Esophagus squamous epithelium (tissue), 5 donors: ENCODE measurements at places on chromosomes 12 and 14.

GRCh38 chr14:75183225-75183624 lies 6.8 kb upstream of the TMED10 start:
- no peak overlapping the region for H3K4me3 ChIP-seq
- no peak for DNase-seq
- H3K4me1 ChIP-seq, result peaks cover 4% of the 10 kb centered on the region
- H3K27me3 ChIP-seq, result no peaks in the 10 kb centered on the region

DNA sequence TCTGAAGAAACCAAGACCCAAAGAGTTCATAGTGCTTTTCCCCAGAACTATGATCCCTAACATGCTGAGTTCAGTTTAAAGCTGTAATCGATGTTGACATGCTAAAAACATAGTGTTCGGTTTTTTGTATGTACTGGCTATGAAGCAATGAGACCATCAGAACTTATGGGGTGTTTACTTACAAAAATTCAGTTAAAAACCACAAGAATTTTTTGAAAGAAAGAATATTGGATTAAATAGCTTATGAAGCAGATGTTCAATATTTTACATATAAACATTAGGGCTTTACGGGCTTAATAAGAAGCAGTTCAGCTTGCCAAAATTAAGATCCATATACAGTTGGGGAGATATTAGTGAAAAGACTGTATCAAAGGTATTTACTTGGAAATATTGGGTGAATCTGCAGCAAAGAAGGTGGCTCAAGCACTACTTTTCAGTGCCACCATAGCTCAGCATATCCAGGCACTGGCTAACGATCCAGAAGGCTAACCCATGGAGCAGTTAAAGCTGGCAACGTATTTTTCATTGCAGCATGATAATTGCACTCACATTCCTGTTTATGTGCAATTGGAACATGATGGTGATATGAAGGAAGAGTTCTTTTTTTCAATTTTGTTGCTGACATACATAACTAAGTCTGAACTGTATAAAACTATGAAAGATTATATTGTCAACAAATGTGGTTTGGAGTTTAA lies 125.9 kb downstream of the EFCAB11 start:
- H3K4me1 ChIP-seq, result no peaks in the 10 kb centered on the region
- no peak for DNase-seq
- no peaks in the 10 kb centered on the region for H3K27me3 ChIP-seq

DNA sequence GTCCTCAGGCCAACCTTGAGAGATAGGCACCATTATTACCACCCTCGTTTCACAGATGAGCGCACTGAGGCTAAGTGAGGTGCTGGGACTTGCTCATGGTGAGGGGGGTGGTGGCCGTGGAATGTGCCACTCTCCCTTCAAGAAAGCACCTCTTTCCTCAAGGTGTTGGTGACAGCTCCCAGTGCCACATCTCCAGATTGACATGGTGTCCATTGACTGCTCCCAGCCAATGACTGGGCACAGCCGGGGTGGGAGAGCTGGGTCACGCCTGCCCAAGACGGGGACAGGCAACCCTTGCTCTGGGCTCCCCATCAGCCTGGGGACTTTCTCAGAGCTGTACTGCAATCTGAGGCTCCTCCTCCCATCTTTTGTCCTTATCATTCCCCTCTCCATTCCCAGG lies 21.0 kb upstream of the MYL2 start:
- H3K4me1 ChIP-seq, result peaks cover 8% of the 10 kb centered on the region
- H3K4me3 ChIP-seq, result no peak overlapping the region
- no peak for DNase-seq
- H3K27me3 ChIP-seq, result peaks cover 44% of the 10 kb centered on the region

GRCh38 chr12:101933866-101934514 lies 56.6 kb downstream of the DRAM1 start:
- H3K4me3 ChIP-seq, result no peak overlapping the region
- no peak for DNase-seq
- no peak overlapping the region for H3K27ac ChIP-seq
- H3K36me3 ChIP-seq, result no peaks in the 10 kb centered on the region
- no peaks in the 10 kb centered on the region for H3K27me3 ChIP-seq
- peaks cover 24% of the 10 kb centered on the region for H3K4me1 ChIP-seq

GRCh38 chr14:74618078-74618952 lies 6.3 kb upstream of the LTBP2 start:
- H3K4me1 ChIP-seq, result peaks cover 70% of the 10 kb centered on the region
- no peaks in the 10 kb centered on the region for H3K36me3 ChIP-seq
- peak overlapping the region; percentile 84 for H3K27ac ChIP-seq
- peak; percentile 49 for DNase-seq
- H3K27me3 ChIP-seq, result no peaks in the 10 kb centered on the region
- no peak overlapping the region for H3K4me3 ChIP-seq

- H3K36me3 ChIP-seq, result peaks cover 10% of the 10 kb centered on the region
- peaks cover 7% of the 10 kb centered on the region for H3K4me1 ChIP-seq
- no peak for DNase-seq
- H3K27ac ChIP-seq, result peak overlapping the region; percentile 68
- H3K27me3 ChIP-seq, result no peaks in the 10 kb centered on the region
- peak overlapping the region; percentile 13 for H3K4me3 ChIP-seq
Measured at GRCh38 chr14:89214221-89214965, 202.6 kb downstream of the FOXN3 start.
